ENCODE measurements at places on chromosomes 7 and 10. TPM values are rescaled to one million over a fixed set of nuclear protein-coding genes. Genes with fewer than 3 reads are reported as not detected.
A peak's percentile ranks its signal among the peaks of the same experiment; 100 is the strongest.

Gene STEAP1B
- not detected for total RNA-seq

GRCh38 chr7:33646891-33647391, 258.4 kb upstream of the BMPER start:
- no peak for DNase-seq
- no peaks in the 10 kb centered on the region for H3K27me3 ChIP-seq
- no peaks in the 10 kb centered on the region for H3K4me1 ChIP-seq
- H3K4me3 ChIP-seq = no peak overlapping the region
- H3K36me3 ChIP-seq = no peaks in the 10 kb centered on the region

GRCh38 chr10:50929670-50930069, 44.2 kb upstream of the A1CF start:
- no peak for DNase-seq
- H3K27me3 ChIP-seq = no peaks in the 10 kb centered on the region
- H3K4me3 ChIP-seq = no peak overlapping the region
- H3K27ac ChIP-seq = no peak overlapping the region
- no peaks in the 10 kb centered on the region for H3K36me3 ChIP-seq

DNA sequence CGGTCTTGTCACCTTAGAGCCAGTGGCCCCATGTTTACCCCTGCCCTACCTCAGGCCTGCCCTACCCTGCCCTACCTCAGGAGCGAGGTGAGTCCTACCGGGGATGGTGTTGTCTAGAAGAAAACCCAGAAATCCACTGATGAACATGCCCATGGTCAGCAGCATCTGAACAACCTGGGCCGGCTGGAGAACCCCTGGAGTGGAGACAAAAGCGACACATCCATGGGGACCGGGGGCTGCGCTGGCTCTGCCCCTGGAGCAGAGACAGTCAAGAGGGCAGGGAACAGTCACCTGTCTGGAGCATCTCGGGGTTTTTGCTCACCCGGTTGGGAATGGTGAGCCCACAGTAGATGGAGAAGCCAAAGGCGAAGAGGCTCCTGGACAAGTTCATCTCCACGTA, 36.3 kb downstream of the STRA8 start:
- no peak overlapping the region for H3K4me3 ChIP-seq
- H3K27ac ChIP-seq = no peak overlapping the region
- H3K36me3 ChIP-seq = no peaks in the 10 kb centered on the region
- no peaks in the 10 kb centered on the region for H3K27me3 ChIP-seq

DNA sequence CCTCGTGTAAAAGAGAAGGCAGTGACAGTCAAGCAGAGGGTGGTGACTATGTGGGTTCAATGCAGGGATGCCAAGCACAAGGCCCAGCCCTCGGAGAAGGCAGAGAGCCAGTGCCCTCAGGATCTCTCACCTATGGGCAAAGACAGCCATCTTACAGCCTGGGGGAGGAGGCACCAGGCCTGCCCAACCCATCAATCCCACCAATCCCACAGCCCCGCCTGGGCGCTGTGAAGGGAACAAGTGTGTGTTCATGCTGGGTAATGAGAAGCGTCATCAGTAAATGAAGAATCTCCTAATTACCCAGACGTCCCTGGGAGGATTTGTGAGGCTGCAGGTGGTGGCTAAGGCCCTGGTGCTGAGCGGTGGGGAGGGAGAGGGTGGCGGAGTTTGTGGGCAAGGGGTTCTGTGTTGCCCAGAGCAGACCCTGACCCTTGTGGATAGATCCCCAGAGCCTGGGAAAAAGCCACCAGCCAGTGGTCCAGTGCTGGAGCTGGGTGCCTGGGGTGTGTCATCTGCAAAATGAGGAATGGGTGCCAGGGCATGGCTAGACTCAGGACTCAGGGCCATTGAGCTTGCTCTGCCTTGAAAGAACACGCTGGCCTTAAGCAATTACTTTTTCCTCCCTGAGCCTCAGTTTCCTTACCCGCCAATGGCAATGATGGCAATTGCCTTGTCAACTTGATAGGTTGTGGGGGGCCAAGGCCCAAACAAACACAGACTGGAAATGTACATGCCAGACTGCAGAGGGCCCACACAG, 128.1 kb upstream of the UNC5B start:
- no peaks in the 10 kb centered on the region for H3K36me3 ChIP-seq
- no peaks in the 10 kb centered on the region for H3K27me3 ChIP-seq
- no peak overlapping the region for H3K27ac ChIP-seq
- H3K4me3 ChIP-seq = no peak overlapping the region

DNA sequence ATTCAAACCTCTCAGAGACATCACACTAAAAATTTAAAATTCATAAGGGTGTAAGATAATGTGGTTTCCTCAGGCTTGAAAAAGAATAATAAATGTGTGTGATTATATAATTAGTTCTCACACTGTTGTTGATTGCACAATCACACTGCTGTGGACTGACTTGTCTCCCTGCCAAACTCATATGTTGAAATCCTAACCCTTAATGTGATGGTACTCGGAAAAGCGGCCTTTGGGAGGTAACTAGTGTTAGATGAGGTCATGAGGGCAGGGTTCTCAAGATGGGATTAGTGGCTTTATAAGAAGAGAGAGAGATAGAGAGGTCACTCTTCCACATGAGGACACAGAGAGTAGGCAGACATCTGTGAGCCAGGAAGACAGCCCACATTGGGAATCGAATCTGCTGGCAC, 128.5 kb upstream of the COL1A2 start:
- no peaks in the 10 kb centered on the region for H3K36me3 ChIP-seq
- no peak overlapping the region for H3K4me3 ChIP-seq
- no peaks in the 10 kb centered on the region for H3K27me3 ChIP-seq
- no peaks in the 10 kb centered on the region for H3K4me1 ChIP-seq
- DNase-seq = no peak
- H3K27ac ChIP-seq = no peak overlapping the region

DNA sequence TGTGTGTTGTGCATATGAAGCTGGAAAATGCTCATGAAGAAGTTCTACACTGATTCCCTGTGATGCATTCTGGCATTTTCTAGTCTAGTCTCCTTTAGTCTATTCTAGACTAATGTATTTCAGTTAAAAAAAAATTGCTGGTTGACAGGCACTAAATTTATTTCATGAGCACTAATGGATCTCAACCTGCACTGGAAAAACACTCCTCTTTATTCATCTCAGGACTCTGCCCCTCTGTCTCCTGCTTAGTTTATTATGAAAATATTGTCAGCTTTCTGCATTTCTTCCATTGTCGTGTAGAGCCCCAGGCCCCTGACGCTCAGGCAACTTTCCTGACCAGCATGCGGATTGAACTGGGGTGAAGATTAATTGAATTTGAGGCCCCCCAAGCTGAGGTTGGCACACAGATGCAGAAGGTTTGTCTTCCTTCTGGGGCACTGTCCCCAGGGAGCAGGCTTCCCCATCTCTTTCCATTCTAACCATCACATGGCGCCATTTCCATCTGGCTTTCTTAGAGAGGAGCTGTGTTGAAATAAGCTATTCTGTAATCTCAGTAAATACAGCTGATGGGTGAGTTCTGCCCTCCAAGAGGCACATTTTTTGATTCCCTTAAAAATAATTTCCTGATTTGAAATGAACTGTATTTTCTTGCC, 128.7 kb downstream of the INSYN2A start:
- DNase-seq = no peak
- no peaks in the 10 kb centered on the region for H3K27me3 ChIP-seq
- no peak overlapping the region for H3K4me3 ChIP-seq

Gene AKR1C8
- not detected for total RNA-seq

Gene LDB1
- 58.0 TPM for total RNA-seq

Gene CRYGN
- 16.4 TPM for total RNA-seq

- no peak for DNase-seq
- H3K4me3 ChIP-seq = no peak overlapping the region
- no peaks in the 10 kb centered on the region for H3K27me3 ChIP-seq
- H3K36me3 ChIP-seq = no peaks in the 10 kb centered on the region
Observed at GRCh38 chr10:35523670-35524225, 81.4 kb upstream of the GJD4 start.

Gene LFNG
- total RNA-seq = 4.9 TPM

DNA sequence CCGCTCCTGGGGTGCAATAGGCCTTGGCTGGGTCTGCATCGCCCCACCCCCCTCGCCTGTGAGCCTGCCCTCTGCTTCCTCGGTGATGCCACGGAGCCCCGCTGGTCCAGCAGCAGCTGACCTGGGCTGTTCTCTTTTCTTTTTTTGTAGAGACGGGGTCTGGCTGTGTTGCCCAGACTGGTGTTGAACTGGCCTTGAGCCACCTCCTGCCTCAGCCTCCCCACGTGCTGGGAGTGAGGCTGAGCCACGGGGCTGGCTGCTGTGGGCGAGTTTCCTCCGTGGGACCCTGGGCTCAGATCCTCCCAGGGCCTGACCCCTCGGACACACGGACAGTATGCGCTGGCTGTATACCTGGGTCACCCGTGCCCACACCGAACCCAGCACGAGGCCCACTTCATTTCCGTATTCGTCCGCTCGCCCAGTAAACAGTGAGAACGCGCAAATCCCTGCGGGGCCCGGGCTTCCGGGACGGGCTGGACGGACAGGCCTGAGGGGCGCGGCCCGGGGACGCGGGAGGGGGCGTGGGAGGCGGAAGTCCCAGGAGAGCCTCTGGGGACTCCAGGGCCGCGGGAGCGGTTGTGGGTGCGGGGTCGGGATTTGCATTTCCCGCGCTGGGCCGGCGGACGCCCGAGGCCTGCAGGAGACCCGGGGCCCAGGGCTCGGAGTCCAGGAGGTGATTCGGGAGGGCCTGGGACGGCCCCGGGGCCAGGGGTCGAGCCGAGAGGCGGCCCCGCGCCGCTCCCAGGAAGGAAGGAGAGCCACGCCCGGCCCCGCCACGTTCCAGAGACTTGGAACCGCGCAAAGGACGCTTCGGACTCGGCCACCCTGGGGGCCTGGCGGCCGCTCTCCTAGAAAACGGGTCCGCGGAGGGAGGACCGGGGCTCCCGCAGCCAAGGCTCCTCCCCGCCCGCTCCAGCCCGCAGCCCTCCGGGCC, 57.7 kb upstream of the DNAJB6 start:
- peaks cover 12% of the 10 kb centered on the region for H3K27me3 ChIP-seq
- no peaks in the 10 kb centered on the region for H3K36me3 ChIP-seq
- no peak overlapping the region for H3K27ac ChIP-seq
- peaks cover 17% of the 10 kb centered on the region for H3K4me1 ChIP-seq

Gene CLRN3
- not detected for total RNA-seq

DNA sequence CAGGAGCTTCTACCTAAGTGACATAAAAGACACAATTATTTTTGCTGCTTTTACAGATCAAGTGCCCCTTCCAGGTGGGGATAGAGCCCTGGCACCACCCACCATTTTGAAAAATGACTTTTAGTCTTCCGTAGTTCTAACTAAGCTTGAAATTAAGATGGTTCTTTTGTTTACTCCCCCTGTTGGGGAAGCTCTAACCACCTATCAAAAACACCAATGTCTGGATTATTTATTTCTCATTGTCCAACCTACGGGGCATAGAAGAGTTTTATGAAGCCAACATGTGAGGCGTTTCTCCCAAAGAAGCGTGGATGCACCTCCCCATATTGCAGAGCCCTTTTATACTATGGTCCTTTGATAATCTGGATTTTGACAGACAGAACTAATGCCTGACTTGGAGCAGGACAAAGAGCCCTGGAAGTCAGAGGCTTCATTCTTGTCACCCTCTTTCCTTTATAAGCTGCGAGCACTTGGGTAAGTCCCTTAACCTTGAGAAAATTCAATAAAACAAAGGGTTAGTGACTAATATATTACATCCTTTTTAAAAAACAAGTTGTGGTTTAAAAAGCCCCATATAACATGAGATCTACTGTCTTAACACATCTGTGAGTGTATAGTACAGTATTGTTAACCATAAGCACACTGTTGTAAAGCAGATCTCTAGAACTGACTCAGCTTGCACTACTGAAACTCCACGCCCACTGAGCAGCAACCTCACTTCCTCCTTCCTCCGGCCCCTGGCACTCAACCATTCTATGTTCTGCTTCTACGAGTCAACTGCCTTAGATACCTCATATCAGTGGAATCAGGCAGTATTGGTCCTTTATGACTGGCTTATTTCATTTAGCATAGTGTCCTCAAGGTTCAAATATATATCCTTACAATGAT, 67.5 kb downstream of the ATXN7L1 start:
- H3K4me1 ChIP-seq = no peaks in the 10 kb centered on the region
- no peak overlapping the region for H3K27ac ChIP-seq
- H3K36me3 ChIP-seq = no peaks in the 10 kb centered on the region
- DNase-seq = no peak
- H3K27me3 ChIP-seq = no peaks in the 10 kb centered on the region

Gene PDIA4
- total RNA-seq = 661 TPM

- H3K27ac ChIP-seq = peak overlapping the region; percentile 91
- peak; percentile 70 for DNase-seq
- H3K36me3 ChIP-seq = no peaks in the 10 kb centered on the region
- no peak overlapping the region for H3K4me3 ChIP-seq
- H3K27me3 ChIP-seq = no peaks in the 10 kb centered on the region
- peaks cover 60% of the 10 kb centered on the region for H3K4me1 ChIP-seq
Observed at GRCh38 chr7:77684030-77684429, 12.2 kb upstream of the RSBN1L start.

DNA sequence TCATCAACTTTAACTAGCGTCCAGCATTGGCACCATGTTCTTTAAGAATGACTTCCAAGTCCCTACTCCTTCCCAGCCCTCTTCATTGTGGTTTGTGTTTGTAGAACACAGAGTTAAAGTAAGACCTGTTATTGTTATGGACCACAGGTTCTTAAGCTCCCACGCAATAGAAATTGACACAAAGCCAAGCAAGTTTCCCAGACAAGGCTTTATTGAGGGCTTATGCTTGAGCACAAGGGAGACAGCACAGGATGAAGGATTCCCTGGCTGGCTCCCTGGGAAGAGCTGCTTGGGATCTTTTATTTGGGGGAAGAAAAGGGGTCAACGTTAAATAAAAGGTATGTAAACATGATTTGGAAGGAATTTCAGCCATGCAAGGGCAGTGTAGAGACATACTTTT, 44.3 kb upstream of the PRKCQ start:
- H3K27me3 ChIP-seq = no peaks in the 10 kb centered on the region
- no peak overlapping the region for H3K27ac ChIP-seq
- DNase-seq = peak; percentile 73
- H3K36me3 ChIP-seq = no peaks in the 10 kb centered on the region

DNA sequence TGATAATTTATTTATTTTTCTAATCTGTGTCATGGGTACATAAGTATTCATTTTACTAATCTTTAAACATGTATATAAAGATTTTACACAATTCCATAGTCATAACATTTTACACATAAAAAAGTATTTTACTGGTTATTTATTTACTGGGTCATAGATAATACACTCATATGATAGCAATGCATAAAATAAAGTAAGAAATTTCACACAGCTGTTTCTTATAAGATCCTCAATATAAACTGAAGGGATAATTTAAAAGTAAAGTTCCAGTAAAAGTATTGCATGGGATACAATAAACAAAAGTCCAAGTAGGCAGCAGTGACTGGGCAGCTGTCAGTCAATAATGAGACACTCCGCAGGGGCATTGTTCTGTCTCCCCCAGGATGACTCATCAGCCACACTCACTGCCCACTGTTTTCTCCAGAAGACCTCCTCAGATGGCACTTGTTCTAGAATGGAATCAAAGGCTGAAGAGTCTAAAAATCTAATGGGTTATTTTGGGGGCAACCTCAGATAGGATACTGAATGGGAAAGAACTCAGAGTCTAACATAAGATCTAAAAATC, 32.7 kb downstream of the DPY19L1 start:
- DNase-seq = no peak
- no peaks in the 10 kb centered on the region for H3K27me3 ChIP-seq
- no peak overlapping the region for H3K27ac ChIP-seq
- H3K4me3 ChIP-seq = no peak overlapping the region
- H3K36me3 ChIP-seq = no peaks in the 10 kb centered on the region
